ENCODE measurements at places on chromosomes 12 and 14. TPM values are rescaled to one million over a fixed set of nuclear protein-coding genes. Genes with fewer than 3 reads are reported as not detected.

- no peaks in the 10 kb centered on the region for H3K27me3 ChIP-seq
- H3K4me3 ChIP-seq, result no peak overlapping the region
- H3K27ac ChIP-seq, result no peak overlapping the region
- peaks cover 8% of the 10 kb centered on the region for H3K4me1 ChIP-seq
- peak; percentile 27 for DNase-seq
Observed at GRCh38 chr12:51672334-51672733, 81.3 kb downstream of the SCN8A start.

DNA sequence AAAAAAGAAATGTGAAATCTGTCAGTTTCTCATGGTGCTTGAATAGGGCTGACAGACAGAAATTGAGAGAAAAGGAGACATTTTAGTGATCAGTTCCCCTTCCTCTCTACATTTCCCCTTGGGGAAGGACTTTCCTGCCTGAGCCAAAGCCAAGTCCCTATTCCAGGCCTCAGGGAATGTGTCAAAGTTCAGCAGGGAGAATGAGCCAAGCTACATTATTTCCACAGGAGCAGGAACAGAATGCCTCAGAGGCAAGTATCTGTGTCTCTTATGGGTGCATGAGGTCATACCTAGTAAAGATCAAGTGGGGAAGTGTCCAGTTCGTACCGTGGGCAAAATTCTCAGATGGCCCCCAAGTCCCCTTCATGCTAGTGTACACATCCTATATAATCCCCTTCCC lies 68.6 kb downstream of the IQSEC3 start:
- DNase-seq, result no peak
- no peaks in the 10 kb centered on the region for H3K36me3 ChIP-seq
- no peak overlapping the region for H3K4me3 ChIP-seq
- H3K4me1 ChIP-seq, result no peaks in the 10 kb centered on the region
- peaks cover 39% of the 10 kb centered on the region for H3K27me3 ChIP-seq

DNA sequence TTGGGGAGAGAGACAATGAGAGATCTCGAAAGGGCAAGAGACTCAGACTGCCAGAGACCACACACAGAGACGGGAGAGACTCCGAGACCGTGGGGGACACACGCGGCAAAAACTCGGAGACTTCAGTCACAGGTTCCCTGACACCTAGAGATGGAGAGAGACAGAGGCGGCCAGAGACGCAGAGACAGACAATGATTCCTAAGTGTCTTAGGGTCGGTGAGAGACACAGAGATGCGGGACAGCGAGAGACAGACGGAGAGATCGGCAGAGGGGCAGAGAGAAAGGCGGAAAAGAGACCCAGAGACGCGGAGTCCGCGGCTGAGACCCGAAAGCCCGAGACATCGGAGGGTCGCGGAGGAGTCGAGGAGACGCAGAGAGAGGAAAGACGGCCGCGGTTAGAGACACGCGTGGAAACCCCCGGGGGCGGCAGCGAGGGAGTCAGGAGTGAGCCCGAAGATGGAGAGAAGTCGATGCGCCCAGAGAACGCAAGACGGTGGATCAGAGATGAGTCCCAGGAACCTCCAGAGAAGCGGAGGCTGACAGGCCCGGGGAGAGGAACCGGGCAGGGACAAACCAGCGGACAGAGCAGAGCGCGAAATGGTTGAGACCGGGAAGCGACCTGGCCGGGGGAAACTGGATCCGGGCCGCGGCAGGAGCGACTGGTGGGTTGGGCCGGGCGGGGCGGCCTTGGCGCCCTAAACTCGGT lies 7.8 kb downstream of the LHX5 start:
- DNase-seq, result peak; percentile 39
- no peaks in the 10 kb centered on the region for H3K36me3 ChIP-seq
- H3K27ac ChIP-seq, result no peak overlapping the region
- H3K4me3 ChIP-seq, result no peak overlapping the region
- no peaks in the 10 kb centered on the region for H3K4me1 ChIP-seq

GRCh38 chr14:101520621-101521472 lies 40.4 kb upstream of the DIO3 start:
- H3K27ac ChIP-seq, result no peak overlapping the region
- peak; percentile 64 for DNase-seq
- no peaks in the 10 kb centered on the region for H3K36me3 ChIP-seq
- H3K27me3 ChIP-seq, result no peaks in the 10 kb centered on the region

DNA sequence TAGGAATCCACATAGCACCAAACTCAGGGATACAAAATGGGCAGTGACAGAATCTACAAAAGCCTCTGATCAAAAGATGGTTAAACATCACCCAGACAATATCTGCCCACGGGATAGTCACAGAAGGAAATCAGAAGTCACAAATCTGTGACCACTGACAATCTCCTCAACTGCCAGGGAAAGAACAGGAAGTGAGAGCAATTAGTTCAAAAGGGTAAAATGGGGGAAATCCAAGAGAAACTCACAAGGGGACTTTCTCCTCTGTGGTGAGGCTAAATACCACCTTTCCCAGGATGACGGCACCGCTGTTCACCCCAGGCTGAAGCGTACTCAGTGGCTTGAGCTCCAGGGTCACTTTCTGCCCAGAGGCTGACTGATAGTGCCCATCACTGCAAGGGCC lies 10.7 kb downstream of the TTC5 start:
- H3K27ac ChIP-seq, result no peak overlapping the region
- H3K4me1 ChIP-seq, result no peaks in the 10 kb centered on the region
- no peak overlapping the region for H3K4me3 ChIP-seq

DNA sequence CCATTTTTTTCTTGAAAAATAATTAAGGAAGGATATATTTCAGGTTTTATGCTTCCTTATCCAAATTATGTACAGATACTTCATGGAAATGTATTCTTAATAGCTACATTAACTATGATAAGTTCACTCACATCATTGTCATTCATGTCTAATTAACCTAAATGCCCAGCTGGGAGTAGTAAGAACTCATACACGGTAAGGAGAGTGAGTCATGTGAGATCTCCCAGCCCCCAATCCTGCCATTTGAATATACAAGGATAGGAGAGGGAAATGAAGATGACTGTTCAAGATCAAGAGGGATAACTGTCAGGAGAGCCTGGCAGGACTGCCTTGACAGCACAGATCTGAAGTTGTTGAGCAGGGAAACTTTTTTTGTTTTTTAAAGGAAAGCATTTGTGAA lies 343.4 kb upstream of the USP15 start:
- no peak overlapping the region for H3K27ac ChIP-seq
- no peak for DNase-seq
- H3K27me3 ChIP-seq, result no peaks in the 10 kb centered on the region
- no peak overlapping the region for H3K4me3 ChIP-seq

DNA sequence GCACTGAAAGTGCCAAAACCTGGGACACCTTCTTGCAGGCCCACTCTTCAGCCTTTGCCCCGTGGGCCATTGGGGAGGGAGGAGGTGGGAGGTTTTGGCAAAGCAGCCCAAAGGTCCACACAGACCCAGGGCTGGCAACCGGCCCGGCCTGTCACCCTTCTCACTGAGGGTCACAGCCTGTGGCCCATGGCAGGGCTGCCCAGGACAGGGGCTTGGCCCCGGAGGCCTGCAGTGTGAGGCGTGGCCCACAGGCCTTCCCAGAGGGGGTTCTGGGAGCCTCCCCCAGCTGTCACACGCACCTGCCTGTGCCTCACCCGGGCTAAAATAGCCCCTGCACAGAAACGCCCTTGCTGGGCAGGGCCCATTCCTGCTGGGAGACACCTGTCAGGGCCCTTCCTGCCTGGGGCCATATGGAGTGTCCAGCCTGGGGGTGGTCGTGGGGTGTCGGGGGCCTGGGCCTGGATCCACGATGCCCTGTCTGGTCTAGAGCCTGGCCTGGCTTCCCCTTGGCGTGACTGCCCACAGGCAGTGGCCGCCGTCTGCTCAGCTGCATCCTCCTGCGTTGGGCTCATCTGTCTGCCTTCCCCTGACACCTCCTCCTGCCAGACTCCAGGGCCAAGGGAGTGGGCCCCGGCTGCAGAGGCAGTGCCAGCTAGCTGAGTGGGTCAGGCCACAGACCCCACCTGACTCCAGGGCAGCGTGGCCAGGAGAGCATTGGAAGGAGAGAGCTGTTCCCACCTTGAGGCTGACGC lies 19.2 kb downstream of the PACS2 start:
- H3K4me3 ChIP-seq, result no peak overlapping the region
- H3K27me3 ChIP-seq, result no peaks in the 10 kb centered on the region
- DNase-seq, result no peak
- no peak overlapping the region for H3K27ac ChIP-seq
- no peaks in the 10 kb centered on the region for H3K36me3 ChIP-seq

DNA sequence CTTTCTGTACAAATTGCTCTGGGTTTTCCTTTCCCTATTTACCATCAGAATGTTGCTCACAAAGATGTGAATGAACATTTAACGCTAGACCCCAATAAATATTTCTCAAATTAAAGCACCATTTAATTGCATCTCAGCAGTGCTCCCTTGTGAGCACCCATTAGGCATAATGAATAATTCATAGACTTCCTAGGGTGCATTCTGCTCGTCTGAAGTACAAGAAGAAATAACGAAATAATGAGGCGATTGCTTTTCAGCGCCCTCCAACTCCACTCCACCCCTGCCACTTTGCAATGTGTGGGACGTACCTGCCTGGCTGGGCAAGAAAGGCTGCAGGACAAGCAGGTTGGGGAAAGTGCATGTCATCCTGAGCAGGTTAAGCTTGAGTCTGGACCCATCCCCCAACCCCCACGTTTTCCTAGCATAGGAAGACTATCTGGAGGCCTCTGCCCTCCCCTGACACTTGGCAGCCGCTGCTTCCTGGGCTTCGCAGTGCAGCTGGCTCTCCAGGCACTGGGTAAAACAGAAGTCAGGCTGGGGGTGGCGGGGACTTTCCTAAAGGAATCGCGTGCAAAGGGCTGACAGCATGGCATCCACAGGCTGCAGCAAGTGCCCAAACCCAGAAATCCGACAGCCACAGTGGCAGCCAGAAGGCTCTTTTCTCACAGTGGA lies 253.7 kb downstream of the DUSP6 start:
- H3K4me1 ChIP-seq, result no peaks in the 10 kb centered on the region
- no peak overlapping the region for H3K4me3 ChIP-seq
- no peaks in the 10 kb centered on the region for H3K36me3 ChIP-seq
- DNase-seq, result peak; percentile 13

DNA sequence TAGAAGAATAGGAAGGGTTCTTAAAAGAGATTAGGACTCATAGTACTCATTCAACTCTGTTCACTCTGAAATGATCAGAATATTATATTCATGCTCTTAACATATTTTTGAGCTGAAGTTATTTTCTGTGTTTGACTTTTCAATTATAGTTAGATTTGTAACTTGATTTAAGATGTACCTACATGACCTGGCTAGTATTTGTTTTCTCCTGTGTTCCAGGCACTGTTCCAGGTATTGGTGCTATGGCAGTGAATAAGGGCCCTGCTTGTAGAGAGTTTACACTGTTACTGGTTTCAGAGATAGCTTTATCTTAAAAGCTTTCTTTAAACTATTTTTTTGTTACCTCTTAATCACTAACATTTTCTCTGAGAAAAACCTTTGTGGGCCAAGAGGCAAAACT lies 19.1 kb upstream of the SLC17A8 start:
- H3K27ac ChIP-seq, result no peak overlapping the region
- no peaks in the 10 kb centered on the region for H3K4me1 ChIP-seq
- DNase-seq, result no peak
- no peak overlapping the region for H3K4me3 ChIP-seq
- H3K36me3 ChIP-seq, result peaks cover 55% of the 10 kb centered on the region

- no peaks in the 10 kb centered on the region for H3K27me3 ChIP-seq
- H3K36me3 ChIP-seq, result no peaks in the 10 kb centered on the region
- peaks cover 13% of the 10 kb centered on the region for H3K4me1 ChIP-seq
- DNase-seq, result no peak
Observed at GRCh38 chr12:58570411-58570810, 349.9 kb downstream of the LRIG3 start.

DNA sequence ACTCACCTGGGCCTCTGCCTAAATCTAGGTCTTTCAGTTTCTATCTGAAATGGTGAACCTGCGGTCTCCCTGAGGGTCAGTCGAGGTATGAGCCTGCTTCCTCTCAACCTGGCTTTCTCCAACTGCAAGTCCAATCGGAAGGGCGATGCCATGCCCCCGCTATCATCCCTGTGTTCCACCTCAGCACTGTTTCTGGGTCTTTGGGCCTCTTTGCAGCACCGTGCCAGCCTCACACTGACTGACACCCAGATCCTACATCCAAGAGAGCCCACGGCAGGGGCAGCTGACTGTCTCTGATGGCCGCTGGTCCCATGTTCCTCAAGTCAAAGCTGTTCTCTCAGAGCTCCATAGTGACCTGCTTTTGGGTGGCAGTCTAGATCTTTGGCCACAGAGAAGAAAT lies 120.7 kb downstream of the PAPOLA start:
- DNase-seq, result no peak
- H3K4me1 ChIP-seq, result no peaks in the 10 kb centered on the region
- H3K27me3 ChIP-seq, result peaks cover 26% of the 10 kb centered on the region
- no peak overlapping the region for H3K27ac ChIP-seq
- H3K4me3 ChIP-seq, result no peak overlapping the region

The ADGRD1 gene
- polyA plus RNA-seq, result 11.2 TPM

The CLEC4D gene
- not detected for polyA plus RNA-seq

Data from GM23248 (cell line).